ENCODE measurements at places on chromosomes 6 and 20. TPM values are rescaled to one million over a fixed set of nuclear protein-coding genes. Genes with fewer than 3 reads are reported as not detected.
A peak's percentile ranks its signal among the peaks of the same experiment; 100 is the strongest.

DNA sequence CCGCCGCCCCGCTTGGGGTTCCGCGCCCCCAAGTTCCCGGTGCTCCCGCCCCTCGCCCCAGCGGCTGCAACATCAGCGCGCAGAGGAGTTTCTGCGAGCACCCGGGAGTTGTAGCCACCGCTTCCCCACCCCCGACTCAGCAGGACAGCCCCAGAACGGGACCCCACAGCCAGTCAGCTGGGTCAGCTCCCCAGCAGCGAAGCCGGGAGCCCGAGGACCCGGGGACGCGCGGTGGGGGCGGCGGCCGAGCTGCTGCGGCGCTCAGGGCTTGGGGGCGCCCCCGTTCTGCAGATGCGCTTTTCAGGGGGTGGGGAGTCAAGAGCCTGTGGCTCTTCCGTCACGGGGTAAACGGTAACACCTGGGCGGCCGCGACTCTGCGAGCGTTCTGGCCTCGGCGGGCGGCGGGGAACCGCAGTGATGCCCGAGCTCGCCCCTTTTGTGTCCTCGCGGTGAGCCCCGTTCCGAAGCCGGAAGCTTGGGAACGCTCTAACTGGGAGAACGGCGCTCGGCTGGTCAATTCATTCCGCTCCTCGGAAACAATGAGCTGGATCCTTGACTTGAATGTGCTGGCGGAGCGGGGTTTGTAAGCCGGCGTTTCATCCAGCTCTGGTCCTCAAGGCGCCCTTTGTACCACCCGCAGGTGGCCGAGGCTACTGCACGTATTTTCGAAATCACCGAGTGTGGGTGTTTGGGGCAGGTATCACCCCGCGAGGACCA is 774 bp downstream of the PLEKHG1 start:
- peak; percentile 61 for DNase-seq

NHLRC1 gene
- not detected for total RNA-seq

DNA sequence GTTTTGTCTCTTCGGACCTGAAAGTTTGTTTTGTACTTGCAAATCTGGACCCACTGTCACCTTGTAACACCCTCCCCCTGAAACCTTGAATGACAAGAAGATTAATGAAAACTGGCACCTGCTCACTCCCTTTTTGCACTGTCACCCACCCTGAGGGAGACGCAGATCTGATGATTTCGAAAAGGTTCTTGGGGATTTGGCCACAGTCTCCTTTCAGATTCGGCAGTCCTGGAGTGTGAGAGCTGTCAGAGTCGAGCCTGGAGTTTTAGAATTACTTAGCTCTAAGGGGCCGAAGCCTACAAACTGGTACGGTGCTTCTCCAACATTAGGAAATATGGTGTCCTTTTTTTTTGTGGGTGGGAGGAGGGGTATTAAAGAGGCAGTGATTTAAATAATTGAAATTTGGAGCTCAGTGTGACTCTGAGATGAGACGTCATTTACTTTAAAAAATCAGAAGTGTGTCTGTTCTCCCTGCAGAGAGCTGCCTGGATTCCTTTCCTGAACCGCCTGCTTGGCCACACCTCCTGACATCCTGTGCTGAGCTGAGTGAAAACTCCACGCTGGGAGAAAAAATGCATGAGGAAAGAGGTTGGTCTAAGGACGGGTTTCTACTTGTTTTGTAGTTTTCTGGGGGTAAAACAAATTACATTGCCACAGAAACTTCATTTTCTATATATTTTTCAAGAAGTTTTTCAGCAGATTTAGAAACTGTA is 447.0 kb upstream of the CDH4 start:
- no peak for DNase-seq

TSBP1 gene
- total RNA-seq: not detected

CST4 gene
- not detected for total RNA-seq

TAGAP gene
- not detected for total RNA-seq

- DNase-seq: no peak
Observed at GRCh38 chr6:3405182-3405518, 51.7 kb downstream of the SLC22A23 start.

- DNase-seq: no peak
Observed at GRCh38 chr6:19869464-19869863, 32.3 kb downstream of the ID4 start.

DNA sequence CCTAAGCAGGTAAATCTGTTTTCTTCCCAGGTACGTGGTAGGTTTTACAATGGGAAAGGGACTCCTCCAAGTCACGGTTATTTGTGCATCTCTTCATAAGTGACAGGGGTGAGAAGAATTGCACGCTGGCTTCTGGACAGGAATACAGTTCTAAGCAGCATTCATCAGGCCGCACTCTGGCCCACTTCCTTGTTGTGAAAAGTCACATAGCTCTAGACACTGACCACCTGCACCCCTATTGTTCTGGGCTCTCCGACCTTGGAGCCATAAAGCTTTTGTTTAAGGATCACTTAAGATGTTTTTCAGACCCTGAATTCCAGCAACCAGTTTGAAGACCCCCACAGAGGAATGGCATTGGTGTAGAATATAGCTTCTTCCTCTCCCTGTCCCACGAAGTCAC is 31.4 kb downstream of the RAMACL start:
- no peak for DNase-seq

PKIB gene
- 4.1 TPM for total RNA-seq

GRCh38 chr6:55776113-55776512 is 99.3 kb downstream of the BMP5 start:
- no peak for DNase-seq

SLC17A4 gene
- total RNA-seq: not detected

DNA sequence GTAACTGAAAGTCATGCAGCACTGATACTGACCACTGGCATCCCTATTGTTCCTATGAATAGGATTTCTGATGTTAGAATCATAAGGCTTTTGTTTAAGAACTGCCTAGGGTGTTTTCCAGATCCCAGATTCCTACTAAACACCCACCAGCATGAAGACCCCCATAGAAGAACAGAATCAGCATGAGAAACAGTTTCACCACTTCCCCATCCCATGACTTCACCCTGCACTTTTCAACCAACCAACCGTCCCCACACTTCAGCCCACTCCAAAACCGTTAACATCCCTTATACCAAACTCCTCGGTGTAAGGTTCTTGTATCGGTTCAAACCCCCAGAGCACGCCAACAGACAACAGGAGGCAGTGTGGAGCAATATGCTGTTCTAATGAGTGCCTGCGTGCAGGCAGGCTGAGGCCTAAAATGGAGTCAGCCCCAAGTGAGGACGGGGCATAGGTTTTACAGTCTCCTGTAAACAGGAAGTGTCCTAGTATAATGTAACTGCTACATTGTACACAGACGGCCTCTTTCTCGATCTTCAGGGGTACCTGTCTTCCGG is 11.4 kb upstream of the SSTR4 start:
- no peak for DNase-seq

FERMT1 gene
- 7.0 TPM for total RNA-seq

HACE1 gene
- total RNA-seq: 8.8 TPM

- peak; percentile 95 for DNase-seq
Observed at GRCh38 chr20:3781153-3781910, at the start of gene SPEF1. Gene SPEF1 (minus strand): TSS chr20:3781448. CDS start chr20:3781287, 161 bp downstream.

DNA sequence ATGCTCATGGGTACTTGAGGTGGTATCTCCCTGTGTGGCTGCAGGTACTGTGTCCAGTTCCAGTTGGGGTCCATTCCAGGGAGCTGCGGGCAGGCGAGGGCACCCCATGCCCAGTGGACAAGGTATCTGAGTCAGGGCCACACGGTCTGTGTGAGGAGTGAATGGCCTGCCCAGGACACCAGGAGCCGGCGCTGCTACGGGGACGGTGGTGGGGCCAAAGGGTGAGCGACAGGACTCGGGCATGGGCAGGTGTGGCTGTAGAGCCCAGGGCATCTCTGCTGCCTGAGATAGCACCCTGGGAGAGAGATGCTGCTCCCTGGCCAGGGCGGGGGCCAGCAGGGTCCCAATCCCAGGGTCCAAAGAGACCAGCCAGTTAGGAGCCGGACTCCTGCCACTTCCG is 57.6 kb upstream of the ZNFX1 start:
- no peak for DNase-seq

FAM50B gene
- 5.8 TPM for total RNA-seq

- DNase-seq: no peak
Observed at GRCh38 chr6:36120539-36120938, 9.8 kb upstream of the MAPK13 start.

BMP6 gene
- total RNA-seq: 0.07 TPM

COL9A3 gene
- total RNA-seq: 1.9 TPM

DNA sequence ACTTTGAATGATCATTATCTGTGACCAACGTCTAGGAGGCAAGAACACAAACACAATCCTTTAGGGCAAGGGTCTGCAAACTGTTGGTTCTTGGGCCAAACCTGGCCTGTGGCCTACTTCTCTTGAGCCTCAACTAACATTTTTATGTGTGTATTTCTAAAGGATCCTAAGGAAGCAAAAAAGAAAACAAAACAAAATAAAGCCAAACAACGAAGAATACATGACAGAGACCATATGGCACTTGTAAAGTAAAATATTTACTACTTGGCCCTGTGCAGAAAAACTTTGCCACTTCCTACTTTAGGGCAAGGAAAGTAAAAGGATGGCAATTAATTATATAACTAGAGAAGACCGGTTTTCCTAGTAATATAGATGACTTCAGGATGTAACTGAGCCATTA is 1056.2 kb downstream of the EPHA7 start:
- no peak for DNase-seq

GRCh38 chr20:12395353-12395752 is 477.7 kb downstream of the BTBD3 start:
- peak; percentile 22 for DNase-seq

GRCh38 chr6:38064431-38064830 is 244.9 kb downstream of the ZFAND3 start:
- no peak for DNase-seq

DNA sequence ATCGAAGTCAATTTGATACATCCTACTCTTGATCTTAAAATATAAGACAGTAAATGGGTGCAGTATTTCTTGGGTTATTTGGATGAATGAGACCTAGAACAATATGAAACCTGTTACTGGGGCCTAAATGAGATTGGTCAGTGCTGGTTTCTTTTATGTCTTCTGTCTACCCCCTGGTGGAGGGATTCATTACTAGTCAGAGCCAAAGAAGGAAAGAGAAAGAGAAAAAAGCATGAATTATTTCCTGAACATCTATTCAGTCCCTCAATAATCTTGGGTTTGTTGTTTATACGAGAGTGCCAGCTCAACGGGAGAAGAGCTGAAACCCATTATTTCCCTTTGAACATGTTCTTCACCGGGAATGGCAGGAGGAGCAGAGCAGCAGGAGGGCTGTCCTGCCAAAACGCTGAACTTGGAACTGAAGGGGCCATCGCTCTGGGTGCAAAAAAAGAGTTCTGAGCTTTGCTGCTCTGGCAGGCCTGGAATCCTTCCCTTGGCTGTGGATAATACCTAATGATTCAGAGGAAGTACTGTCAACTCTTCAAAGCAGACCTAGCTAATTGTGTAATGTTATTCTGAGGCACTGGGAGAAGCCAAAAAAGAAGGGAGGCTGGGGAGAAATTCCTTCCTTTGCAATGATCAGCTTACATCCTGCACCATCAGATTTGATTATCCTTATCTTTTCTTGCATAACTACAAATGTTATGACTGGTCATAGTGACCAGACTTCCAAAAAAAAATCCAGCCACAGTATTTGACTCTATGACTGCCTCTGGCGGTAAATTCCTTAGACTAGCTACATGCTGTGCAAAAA is 72.0 kb downstream of the BLOC1S5 start:
- peak; percentile 69 for DNase-seq

DNA sequence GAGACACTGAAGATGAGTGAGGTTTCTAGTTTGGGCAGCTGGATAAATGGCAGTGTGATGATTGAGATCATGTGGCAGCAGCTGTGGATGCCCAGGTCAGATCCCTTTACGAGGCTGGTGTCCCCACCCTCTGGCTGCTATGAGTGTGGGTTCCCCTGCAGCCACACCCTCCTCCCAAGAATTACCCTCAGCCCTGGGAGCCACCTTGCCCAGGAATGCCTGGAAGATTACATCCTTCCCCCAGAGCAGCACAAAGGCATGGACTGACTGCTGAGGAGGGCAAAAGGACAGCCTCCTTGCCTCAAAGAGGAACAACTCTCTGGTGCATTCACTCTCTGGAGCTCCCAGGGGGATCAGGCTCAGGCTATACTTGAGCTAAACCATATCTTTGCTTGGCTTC is 15.0 kb upstream of the PKHD1 start:
- DNase-seq: no peak

DNA sequence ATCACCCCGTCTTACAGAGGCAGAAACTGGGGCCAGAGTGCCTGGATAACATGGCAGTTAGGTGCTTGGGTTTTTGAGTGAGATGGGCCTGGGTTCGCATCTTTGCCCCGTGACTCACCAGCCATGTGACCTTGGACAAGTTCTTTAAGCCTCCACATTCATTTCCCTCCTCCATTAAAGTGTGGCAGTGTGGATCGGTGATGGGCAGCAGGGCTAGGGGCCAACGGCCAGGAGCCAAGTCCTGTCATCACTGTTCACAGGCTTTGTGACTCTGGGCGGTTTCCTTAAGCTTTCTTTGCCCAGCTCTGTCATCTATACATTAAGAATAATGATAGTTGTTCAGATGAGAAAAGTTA is 85.5 kb upstream of the PMEPA1 start:
- DNase-seq: no peak

KCNQ5 gene
- 6.7 TPM for total RNA-seq

NFATC2 gene
- total RNA-seq: 0.28 TPM

GRCh38 chr6:130923350-130923749 is 96.1 kb downstream of the SMLR1 start:
- no peak for DNase-seq

GRCh38 chr6:116446399-116446798 is 14.8 kb upstream of the CALHM6 start:
- DNase-seq: peak; percentile 31

DNA sequence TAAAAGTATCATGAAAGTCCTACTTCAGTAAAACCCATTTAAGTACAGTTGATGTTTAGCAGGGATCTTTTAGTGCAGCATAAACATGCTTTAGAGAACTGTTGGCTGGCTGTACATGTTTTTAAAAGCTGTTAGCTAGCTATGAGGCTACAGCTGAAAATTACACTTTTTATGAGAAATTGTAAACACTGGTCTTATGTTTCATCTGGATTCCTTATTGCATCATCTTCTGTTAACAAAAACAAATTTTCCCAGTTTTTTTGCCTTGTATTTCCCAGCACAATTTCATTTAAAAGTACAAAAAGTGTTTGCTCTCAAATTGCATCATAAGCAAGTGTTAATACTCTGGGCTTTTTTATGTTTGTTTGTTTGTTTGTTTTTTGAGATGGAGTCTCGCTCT is 18.3 kb upstream of the HLA-E start:
- DNase-seq: no peak

Measured in A172 (cell line).